ENCODE measurements at places on chromosomes 5 and 9.

- DNase-seq: no peak
These were observed 59.3 kb upstream of the RNU6ATAC start for GRCh38 chr9:134223591-134224122.

DNA sequence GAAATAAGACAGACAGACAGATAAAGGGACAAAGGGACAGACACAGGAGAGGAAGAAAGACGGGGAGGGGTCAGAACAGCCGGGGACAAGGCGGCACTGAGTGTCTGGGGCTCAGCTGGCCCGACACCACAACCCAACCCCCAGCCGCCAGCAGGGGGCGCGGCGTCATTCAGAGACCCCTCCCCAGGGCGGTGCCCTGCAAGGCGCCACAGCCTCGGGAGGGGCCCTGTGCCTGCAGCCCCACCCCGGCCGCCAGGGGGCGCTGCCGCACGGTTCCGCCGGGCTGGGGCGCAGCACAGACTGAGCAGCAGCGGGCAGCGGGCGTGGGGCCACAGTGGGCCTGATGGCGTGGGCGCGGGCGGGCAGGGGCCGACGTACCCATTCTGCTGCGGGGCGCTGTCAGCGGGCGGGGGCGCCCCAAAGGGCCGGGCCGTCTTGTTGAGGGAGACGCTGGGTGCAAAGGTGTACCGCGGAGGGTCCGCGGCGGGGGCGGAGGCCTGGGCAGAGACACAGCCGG, 5.9 kb downstream of the PDLIM7 start:
- DNase-seq: no peak

- no peak for DNase-seq
These were observed 71.2 kb downstream of the ZCCHC7 start for GRCh38 chr9:37191403-37192089.

DNA sequence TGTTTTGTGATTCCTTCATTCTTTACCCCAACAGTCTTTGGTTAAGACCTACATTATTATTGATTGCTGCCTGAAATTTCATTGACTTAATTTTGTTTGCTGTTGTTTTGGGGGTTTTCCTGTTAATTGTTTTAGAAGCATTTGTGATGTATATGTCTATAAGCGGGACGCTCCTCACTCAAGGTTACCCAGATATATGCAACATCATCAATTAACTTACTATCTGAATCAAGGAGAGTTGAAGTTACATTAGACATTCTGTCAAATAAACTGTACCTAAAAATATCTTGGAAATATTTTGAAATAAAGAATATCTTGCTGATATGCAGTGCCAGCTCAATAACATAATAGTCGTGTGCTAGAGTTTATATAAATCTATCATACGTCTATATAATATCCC, 125.9 kb upstream of the CDH18 start:
- no peak for DNase-seq

DNA sequence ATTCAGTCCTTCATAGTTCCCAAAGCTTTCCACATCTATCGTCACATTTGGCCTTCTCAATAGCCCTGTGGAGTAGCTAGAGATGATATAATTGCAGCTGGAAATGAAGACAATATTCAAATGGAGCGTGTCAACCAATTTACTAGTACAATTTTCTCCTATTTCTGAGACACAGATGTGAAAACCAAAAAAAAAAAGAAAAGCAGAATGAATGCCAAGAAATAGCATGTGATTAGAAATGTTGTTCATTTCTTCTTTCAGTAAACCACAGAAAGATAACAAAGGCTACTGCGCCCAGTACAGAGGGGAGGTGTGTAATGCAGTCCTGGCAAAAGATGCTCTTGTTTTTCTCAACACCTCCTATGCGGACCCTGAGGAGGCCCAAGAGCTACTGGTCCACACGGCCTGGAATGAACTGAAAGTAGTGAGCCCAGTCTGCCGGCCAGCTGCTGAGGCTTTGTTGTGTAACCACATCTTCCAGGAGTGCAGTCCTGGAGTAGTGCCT, 99.0 kb downstream of the MUSK start:
- no peak for DNase-seq

- DNase-seq: no peak
These were observed 48.9 kb downstream of the SEMA6A start for GRCh38 chr5:116525674-116526073.

- DNase-seq: no peak
These were observed 67.3 kb downstream of the STRBP start for GRCh38 chr9:123201083-123201482.

DNA sequence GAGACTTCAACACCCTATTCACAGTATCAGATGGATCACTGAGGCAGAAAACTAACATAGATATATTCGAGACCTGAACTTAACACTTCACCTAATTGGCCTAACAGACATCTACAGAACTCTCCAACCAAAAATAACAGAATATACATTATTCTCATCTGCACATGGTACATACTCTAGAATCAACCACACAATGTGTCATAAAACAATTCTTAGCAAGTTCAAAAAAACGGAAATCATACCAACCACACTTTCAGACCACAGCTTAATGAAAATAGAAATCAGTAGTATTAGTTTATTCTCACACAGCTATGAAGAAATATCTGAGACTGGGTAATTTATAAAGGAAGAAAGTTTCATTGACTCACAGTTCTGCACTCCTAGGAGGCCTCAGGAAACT, 387.9 kb downstream of the DEPDC1B start:
- DNase-seq: no peak

DNA sequence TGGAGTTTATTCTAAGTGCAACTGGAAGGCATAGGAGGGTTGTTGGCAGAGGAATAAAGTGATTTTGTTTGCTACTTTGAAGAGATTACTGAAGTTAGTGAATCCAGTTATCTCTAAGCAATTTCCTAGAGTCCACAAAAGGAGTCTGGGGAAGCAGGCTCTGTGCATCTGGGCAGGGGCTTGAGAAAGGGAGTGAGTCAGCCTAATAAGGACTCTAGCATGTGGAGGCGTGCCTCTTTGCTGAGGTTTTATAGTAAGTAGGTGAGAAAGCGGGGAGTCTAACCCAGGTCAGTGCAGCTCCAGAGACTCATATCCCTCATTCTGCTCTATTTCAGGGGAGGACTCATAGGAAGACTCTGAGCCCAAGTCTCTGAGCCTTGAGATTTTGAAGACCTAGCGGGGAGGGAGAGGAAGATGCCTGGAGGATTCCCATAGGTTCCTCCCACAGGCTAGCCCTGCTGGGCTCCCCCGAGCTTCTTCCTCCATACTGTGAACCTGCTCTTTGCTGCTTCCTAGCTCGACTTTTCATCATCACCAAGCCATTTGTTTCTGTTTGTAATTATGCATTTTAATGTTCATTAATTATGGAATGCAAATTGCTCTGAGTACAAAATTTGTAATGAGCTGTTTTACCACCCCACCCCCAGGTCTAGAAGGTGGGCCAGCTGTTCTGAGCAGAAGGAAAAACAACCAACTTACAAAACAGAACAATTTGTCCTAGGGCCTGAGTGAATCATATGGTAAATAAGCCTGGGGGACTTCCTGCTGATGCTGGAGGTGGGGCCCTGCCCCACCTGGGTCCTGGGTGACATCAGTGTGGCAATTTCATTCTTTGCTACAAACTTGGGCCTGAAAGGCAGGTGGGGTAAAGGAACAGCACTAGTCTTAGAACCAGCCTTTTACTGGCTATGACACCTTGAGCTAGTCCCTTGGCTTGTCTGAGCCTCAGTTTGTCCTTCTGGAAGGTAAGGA, 150.2 kb downstream of the TRIM32 start:
- no peak for DNase-seq

GRCh38 chr5:151961557-151961956, 36.9 kb upstream of the GLRA1 start:
- no peak for DNase-seq

- no peak for DNase-seq
These were observed 193.8 kb upstream of the ACTBL2 start for GRCh38 chr5:57676222-57677098.

- no peak for DNase-seq
These were observed 100.9 kb downstream of the MRPL36 start for GRCh38 chr5:1698589-1699316.

DNA sequence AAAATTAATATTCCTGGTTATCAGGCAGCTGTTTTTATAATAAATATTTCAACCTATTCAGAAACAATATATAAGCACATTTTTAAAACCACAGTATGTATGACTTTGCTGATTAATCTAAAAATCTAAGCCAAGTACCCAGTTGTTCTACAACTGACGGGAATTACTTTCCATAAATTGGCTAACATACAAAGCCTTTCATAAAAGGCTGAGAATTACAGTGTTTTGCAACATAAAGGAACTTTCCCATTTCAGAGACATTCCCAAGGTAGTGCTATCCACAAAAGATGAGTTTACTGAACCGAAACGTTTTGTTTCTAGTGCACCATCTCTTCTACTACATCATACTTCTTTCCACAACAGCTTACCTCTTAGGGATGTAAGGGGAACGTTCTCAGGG, 7.2 kb downstream of the RNF145 start:
- no peak for DNase-seq

DNA sequence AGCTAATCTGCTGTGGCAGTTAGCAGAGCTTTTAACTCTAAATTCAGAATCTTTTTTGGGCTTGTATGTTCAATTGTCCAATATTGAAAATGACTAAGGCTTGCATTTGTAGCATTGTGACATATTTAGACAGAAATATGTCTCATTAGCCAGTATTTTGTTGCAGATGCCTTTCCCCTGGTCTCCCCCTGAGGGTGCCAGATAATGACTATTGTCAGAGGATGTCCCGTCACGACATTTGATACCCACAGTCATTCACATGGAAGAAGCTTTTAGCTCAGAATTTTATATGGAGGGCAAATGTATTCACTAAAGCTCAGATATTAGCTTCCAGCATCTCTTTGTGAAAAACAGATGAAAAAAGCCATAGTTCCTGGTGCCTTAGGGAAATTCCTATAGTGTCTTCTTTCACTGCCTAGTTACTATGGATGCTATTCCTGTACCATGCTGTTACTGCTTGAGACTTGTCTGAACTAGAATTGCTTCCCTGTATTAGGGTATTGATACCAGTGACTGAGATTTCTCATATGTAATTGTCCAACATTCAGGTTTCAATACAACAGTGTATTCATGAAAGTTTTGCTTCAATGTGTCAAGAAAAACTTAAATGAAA, 96.2 kb downstream of the CCDC192 start:
- no peak for DNase-seq

GRCh38 chr5:93717162-93717561, 24.2 kb downstream of the POU5F2 start:
- DNase-seq: no peak

- DNase-seq: no peak
These were observed 32.0 kb downstream of the TJP2 start for GRCh38 chr9:69206047-69206446.

Data from amygdala (tissue), 56 donors.